ENCODE measurements at places on chromosomes 11 and 22.

- DNase-seq = no peak
These were observed 11.4 kb downstream of the FEN1 start for GRCh38 chr11:61803889-61804647.

DNA sequence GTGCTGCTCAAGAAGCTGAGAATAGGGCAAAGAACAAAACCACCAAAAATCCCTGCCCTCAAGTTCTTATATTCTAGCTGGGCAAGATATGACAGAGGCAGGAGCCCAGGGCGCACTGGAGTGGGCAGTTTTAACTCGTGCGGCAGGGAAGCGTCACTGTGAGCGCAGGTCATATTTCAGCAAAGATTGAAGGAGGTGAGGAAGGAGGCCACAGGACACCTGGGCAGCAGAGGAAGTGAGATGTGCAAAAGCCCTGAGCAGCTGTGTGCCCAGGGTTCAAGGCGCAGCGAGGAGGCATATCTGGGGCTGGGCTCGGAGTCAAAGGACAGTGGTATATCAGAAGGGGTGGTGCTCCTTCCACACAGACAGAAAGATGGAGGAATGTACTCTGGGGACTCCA lies 13.5 kb downstream of the KCNC1 start:
- DNase-seq = no peak

DNA sequence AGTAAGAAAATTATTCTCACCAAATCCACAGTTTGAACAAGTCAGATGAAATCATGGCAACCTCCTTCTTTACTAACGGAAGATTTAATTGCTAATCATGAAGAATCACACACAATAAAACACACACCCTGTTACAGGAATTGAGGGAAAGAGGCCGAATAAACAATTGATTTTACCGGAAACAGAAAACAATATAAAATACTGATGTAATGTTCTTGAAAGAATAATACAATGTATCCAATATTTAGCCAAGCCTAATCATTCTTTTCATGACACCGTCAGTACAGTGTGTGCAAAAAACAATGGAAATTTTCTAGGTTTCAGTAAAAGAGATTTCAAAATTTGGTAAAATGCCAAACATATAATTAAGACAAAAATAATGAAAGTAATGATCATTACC lies 23.4 kb downstream of the ASRGL1 start:
- no peak for DNase-seq

DNA sequence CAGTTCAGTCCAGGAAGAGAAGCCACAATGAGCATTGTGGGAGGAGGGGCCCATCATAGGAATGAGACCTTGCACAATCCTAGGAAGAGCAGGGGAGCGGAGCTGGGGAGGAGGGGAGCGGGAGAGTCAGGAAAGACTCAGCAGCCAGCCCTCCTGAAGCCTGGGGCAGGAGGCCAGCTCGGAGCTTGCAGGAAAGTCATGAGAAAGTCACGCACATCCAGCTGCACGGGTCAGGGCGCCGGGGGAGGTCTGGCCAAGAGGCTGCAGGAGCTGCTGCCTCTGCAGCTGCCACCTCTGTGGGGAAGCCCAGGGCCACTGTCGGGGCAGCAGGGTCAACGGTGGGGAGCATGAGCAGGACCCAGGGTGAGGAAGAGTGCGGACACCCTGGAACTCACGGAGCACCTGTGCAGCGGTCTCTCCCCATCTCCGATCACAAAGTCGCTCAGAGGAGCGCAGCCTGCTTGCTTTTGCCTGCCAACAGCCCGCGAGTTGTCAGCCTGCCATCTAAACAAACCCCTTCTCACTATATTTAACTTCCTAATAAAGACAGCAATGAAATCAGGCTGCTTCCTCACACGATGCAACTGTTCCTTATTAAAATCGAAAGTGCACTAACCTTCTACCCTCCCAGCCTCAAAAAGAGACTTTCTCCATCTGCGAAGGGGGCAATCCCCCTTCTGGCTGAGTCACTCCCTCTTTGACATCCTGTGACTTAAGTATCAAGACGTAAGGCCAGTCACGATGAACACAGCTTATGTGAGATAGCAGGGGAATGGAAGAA lies 52.9 kb upstream of the RTL6 start:
- DNase-seq = peak; percentile 69

- DNase-seq = no peak
These were observed 140.3 kb downstream of the RBFOX2 start for GRCh38 chr22:35888181-35888870.

GRCh38 chr11:35040221-35040942 lies 98.6 kb upstream of the CD44 start:
- no peak for DNase-seq

DNA sequence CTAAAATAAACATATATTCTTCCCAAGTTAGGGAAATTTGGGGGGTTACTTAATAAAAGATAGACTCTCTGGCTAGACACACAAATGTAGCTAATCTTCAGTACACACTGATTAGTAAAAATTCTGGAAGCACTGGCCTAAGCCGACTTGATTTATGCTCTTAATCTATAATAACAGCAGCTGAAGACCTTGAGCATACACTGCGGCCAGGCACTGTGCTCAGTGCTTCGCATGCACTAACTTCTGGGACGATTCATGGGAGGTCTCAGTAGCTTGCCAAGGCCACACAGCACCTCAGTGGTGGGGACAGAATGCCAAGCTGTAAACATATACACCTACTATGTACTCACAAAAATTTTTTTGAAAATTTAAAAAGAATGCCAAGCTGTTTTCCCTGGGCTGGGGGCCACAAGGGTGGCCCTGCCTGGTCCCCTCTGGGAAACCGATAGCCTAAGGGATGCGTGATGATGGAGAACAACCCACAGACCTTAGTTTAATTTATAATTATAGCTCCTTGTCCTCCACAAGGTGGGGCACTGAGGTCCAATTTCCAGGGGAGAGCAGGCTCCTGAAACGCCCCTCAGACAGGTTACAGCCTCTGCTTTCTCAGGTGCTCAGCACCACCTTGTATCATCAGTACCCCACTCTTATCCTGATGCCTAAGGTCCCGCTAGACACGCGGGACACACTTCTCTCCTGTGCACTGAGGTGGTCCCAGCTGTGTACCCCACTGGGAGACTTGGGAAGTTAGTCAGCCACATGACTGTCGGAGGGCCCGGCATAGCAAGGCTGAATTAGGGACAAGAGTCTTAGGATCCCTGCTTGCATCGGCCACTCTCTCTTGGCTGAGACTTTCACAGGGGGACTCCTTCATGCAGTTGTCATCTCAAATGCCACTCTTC lies 20.1 kb downstream of the SERPIND1 start:
- no peak for DNase-seq

DNA sequence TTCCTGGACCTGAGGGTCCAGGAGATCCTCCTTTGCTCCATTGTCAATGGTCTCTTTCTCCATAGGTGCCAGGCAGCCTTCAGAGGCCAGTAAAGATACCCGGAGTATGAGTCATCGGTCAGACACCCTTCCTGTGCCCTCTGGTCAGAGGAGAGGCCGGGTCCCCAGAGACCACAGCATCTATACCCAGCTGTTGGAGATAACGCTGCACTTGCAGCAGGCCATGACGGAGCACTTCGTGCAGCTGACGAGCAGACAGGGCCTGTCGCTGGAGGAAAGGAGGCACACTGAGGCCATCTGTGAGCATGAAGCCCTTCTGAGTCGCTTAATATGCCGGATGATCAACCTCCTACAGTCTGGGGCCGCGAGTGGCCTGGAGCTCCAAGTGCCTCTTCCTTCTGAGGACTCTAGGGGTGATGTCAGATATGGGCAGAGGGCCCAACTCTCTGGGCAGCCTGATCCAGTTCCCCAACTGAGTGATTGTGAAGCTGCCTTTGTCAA lies at the start of gene ACCSL:
ACCSL (plus strand) TSS at position 51 of the 501 bp plus-strand sequence; CDS start at position 107, 56 bp downstream.
- DNase-seq = peak; percentile 45

DNA sequence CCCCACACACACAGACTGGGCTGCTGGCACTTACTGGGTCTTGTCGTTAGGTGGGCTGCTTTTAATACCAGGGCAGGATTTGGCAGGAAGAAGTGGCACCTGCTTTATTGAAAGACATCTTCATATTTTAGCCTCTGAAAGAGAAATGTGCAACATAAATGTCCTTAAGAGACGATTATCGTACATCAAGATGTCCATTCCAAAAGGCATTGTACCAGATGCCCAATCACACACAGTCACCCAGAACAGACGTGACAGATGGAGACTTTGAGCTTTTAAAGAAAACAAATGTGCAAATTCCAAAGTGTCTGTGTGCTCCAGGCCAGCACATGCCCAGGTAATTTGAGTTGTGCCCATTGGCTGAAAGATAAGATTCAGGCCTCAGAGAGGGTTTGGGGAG lies 155.7 kb downstream of the RRAS2 start:
- no peak for DNase-seq

- no peak for DNase-seq
These were observed 24.6 kb downstream of the IL18BP start for GRCh38 chr11:72023335-72023734.

GRCh38 chr11:110160016-110160415 lies 66.8 kb downstream of the ZC3H12C start:
- no peak for DNase-seq

- DNase-seq = peak; percentile 99
These were observed 10.2 kb downstream of the YPEL4 start for GRCh38 chr11:57639321-57640067.

GRCh38 chr22:46425016-46425415 lies 89.5 kb downstream of the TRMU start:
- no peak for DNase-seq

DNA sequence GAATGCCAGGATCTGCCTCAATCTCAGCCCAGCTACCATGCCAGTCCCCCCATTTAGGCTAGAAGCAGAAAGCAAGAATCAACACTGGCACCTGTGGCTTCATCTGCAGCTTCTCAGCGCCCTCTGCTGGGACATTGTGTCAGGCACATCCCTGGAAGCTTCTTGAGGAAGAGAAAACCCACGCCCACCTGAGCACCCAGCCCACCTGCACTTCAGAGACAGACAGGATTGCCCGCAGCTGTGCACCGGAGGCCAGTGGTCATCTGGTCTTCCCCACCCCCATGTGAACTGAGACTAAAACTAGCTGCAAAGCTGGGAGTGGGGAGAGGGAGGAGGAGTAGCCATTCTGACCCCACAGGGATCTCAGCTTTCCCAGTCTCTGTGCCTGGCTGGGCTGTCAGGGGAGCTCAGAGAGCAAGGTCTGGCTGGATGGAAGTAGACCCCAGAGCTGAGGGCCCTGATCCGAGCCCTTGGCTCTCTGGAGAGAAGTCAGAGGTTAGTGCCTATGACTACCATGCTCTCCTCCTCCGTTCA lies 66.8 kb downstream of the FEZ1 start:
- DNase-seq = peak; percentile 87

GRCh38 chr11:125929445-125930075 lies 16.3 kb upstream of the VSIG10L2 start:
- no peak for DNase-seq

DNA sequence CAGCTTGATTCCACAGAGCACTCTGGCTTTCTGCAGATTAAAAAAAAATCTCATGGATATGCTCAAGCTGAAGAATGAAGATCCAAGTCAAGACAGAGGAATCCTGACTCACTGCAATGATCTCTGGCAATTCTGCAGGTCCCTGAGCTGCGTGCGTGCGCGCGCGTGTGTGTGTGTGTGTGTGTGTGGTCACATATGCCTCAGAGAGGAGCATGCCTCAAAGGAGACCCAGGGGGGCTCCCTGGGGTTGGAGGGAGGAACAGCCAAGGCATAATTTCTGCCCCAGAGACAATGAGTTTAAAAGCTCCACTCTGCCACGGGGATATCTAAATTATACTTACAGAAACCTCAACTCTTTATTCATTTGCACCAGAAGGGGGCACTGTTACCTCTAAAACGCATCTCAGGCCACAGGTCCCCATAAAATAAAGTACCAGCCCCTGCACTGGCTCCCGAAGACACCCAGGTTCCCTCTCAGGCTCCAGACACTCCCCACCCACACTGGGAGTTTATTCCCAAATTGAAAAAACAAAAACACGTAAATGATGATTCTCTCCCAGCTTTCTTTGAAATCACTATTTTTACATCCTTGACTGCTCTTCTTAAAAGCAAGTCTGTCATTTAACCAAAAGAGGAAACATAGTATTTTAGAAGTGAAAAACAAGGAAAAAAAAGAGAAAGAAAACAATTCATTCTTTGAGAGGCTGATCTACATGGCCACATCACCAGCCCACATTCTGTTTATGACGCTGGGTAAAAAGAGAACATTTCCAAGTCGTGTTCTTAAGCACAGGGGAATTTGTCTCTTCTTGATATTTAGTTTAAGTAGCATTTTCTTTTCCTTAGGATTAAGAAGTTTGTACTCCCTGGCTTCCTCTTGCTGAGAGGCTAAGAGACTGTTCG lies 401.0 kb downstream of the LARGE1 start:
- peak; percentile 60 for DNase-seq

GRCh38 chr11:95486979-95487378 lies 256.0 kb upstream of the SESN3 start:
- no peak for DNase-seq

GRCh38 chr22:50148991-50149721 lies 21.4 kb upstream of the PANX2 start:
- peak; percentile 80 for DNase-seq

DNA sequence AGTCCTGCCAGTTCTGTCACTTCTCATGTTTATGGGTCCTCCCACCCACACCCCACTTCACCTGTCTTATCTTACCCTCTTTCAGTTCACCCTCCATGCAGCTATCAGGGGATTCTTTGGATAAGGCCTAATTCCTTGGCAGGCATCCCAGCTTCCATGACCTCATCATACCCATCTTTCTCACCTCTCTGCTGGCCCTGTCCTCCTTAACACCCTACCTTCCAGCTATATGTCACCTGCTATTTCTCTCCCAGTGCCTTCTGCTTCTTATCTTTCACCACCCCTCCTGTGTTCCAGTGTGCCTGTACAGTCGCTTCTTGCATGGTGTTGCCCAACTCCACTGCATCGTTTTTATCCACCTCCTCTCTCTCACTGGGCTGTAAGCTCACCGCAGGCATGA lies 28.3 kb downstream of the SNU13 start:
- DNase-seq = peak; percentile 20

DNA sequence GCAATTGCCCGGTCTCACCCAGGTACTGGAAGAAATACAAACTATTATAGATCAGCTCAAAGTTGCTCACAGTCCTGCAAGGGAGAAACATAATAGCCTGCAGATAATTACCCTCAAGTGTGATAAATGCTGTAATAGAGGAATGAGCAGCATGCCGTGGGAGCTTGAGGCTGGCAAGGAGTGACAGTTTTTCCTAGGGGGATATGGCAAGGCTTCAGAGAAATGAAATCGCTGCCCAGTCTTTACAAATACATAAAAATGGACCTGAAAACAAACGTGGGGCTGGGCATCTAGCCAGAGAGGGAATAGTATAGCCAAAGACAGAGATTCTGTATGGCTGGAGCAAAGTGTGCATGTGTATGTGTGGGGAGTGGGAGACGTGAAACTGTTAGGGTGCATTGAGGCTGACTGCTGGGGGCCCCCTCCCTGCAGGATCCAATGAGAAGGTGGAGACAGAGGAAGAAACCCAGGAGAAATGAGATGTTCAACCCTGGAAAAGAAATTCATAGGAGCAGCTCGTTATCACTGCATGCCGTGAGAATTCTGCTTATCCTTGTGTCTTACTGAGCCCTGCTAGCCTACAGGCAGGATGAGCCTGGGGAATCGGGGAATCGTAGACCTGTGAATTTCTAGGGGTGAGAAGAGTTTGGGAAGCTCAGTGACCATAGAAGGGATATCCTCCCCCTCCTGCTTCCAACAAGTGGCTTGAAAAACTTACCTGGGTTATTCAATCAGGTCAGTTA lies 167.0 kb downstream of the LDLRAD3 start:
- no peak for DNase-seq

- DNase-seq = no peak
These were observed 11.5 kb downstream of the NPTXR start for GRCh38 chr22:38832005-38832978.

- DNase-seq = no peak
These were observed 120.7 kb downstream of the CCDC81 start for GRCh38 chr11:86495351-86495750.
